Glutamatergic neuron (in vitro differentiated cells): ENCODE measurements at places on chromosomes 3 and 15. TPM values are rescaled to one million over a fixed set of nuclear protein-coding genes. Genes with fewer than 3 reads are reported as not detected.

DNA sequence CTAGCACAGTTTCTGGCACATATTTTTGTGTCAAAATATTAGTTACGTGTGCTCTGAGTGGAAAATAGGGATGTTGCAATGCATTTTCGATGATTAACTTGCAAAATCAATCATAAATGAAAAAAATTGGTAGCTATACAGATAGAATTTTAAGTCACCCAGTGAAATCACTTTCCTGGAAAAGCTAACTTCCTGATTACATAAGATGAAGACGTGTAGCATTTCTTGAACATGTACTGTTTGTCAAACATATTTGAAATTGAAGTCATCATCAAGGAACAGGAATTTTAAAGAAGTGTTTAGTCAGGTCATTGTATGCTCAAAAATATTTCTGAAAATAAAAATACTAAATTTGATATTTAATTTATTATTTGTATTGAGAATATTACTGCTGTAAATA is 977.7 kb downstream of the PLOD2 start:
- no peak for DNase-seq

DNA sequence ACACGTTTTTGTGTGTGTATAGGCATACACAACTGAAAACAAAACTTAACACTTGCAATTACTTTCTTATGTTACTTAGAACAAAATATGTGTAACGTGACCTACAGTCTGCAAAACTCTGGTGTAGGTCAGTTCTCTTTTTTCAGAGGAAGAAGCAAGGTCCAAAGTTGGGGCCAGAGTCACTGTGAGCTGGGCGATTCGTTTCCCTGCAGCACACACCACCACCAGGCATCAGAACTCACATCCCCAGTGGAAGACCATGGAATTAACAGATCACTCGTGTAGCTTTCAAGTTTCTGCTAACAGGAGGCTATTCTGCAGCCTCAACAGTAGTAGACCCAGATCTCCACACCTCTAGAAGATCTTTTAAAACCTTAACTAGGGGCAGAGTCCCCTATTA is 25.8 kb downstream of the ANP32A start:
- DNase-seq: no peak

- no peak for DNase-seq
Measured at GRCh38 chr3:13070391-13071070, 2.7 kb downstream of the IQSEC1 start.

Gene INSYN1
- 86.6 TPM for total RNA-seq

Gene INKA1
- 4.2 TPM for total RNA-seq

DNA sequence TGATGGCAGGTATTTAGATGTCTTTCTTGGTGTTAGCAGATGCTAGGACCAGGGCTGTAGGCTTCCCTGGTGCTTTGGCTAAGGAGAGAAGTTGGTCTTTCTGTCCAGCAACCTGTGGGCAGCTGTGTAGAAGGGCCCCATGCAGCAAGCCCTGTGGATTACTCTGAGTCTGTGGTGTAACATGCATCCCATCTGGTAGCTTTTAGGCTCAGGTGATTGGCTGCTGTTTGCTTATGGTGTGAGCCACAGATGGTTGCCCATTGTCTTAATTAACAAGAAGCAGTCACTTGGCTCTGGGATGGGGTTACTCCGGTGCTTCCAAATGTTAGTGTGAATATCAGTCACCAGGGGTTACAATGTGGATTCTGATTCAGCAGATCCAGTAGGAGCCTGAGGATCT is 368.6 kb upstream of the C2CD4B start:
- peak; percentile 47 for DNase-seq

DNA sequence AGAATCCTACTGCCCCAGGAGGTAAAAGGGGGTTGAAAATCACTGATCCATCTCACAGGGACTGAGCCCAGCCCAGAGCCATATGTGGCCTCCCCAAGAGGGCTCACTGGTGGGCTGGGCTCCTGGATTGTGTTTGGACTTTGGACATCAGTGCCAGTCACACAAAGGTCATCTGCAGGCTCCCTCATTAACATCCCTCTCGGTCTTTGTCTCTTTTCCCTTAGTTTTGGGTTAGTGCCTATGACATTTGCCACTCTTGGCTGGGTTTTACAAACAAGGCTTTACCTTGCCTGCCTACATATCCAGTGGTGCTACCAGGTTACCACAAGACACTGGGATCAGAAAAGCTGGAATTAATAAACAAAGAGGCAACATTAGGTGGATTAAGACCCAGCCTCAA is 27.9 kb downstream of the IFT122 start:
- DNase-seq: no peak

GRCh38 chr15:100094127-100094510 is 247.7 kb downstream of the ADAMTS17 start:
- DNase-seq: no peak

Gene TMEM40
- not detected for total RNA-seq

- DNase-seq: no peak
Measured at GRCh38 chr3:45518376-45519135, 76.0 kb upstream of the LIMD1 start.

Gene ZNF501
- total RNA-seq: 6.2 TPM

DNA sequence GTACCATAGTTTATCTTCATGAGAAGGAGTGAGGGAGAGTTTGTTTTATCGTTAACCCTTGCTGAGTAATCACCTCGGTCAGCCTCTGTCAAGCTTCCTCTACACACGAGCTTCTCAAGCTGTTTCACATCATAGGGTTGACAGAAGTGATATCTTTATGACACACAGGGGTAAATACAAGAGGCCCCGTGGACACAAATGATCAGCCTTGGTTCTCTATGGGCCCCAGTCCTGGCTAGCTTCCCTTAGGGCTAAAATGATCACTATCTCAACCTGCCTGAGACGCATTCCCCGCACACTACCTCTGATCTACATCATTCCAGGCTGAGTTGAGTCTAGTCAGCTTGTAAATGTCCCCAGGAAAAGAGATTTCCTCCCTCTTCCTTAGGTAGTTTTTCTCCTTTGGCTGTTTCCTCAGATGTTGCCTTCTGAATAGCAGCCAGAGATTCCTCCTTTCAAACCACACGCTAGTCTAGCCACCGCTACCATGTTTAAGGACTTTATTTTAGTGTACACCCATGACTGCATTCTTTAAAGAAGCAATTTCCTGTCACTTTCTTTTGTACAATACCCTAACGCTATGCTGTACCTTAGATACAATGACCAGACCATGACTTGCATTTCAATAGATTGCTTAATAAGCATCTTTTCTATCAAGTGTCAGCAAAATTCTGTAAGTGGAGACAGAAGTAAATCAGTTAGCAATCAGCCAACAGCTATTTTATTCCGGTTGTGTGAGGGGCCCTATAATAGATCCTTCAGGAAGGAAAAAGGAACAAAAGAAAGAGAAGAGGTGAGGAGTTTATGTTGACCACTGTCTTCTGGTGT is 35.1 kb upstream of the PPARG start:
- DNase-seq: no peak

- DNase-seq: no peak
Measured at GRCh38 chr3:51684971-51685751, 14.1 kb downstream of the TEX264 start.

- DNase-seq: no peak
Measured at GRCh38 chr3:156826896-156827882, 1.0 kb downstream of the LEKR1 start.

Gene MYO1E
- total RNA-seq: 7.9 TPM

DNA sequence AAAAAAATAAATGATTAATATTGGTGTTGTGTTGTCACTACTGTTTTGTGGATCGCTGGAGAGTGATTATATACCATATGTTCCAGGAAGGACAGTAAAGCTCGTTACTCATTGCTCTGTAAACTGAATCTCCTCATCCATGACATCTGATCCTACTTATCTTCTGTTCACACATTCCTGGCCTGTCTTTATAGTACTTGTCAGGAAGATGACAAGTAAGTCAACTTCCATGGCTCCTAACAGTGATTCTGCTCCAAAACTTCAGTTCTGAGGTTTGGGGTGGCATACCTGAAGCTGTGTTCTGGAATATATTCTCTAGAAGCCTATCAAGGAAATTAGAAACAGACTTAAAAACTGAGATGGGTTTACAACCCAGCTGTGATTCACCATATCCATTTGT is 288.9 kb downstream of the ZBBX start:
- no peak for DNase-seq

- no peak for DNase-seq
Measured at GRCh38 chr3:86837871-86838270, 153.1 kb downstream of the VGLL3 start.

- no peak for DNase-seq
Measured at GRCh38 chr15:67850994-67851571, 11.2 kb upstream of the RNU6-1 start.

GRCh38 chr3:19029837-19030521 is 118.3 kb upstream of the KCNH8 start:
- DNase-seq: no peak

GRCh38 chr3:58025406-58025805 is 17.2 kb downstream of the FLNB start:
- DNase-seq: no peak

DNA sequence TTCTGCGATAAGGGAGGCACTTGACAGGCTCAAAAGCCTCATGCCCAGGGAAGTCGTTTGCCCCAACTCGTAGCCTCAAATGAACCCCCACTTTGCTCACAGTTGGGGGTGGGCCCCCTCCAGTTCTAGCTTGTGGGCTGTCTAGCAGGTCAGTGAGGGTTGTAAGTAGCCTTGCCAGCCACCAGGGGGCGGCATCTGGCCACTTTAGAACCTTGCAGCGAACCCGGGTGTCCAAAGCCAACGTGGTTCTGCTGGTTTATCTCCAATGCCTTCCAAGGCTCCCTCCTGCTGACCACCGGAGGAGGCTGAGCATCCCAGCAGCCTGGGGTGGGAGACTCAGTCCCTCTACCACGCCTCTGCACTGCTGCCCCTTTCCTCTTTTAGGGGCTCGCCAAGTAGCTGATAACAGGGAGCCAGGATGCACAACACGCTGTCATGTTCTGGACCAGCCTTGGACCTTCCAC is 9.2 kb upstream of the RBSN start:
- DNase-seq: peak; percentile 81

DNA sequence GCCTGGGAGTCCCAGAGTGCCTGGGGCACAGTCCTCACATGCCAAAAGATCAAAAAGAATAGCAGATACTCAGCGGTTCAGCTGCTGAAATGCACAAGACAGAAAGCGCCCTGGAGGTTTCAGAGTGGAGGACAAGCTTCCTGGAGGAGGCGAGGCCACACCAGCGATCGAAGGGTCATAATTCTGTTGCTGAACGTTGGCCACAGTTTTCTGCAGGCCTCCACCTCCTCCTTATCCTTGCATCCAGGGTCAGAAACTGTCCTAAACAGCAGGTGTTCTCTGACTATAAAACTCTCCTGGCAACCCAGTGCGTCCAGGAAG is 220.3 kb upstream of the LINGO1 start:
- DNase-seq: no peak

DNA sequence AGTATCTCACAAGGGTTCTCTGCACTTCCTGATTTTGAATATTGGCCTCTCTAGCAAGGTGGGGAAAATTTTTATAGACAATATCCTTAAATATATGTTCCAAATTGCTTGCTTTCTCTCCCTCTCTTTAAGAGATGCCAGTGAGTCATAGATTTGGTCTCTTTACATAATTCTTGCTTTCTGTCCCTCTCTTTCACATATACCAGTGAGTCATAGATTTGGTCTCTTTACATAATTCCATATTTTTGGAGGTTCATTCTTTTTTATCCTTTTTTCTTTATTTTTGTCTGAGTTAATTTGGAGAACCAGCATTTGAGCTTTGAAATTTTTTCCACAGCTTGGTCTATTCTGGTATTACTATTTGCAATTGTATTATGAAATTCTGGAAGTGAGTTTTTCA is 77.7 kb upstream of the NUDT16 start:
- DNase-seq: no peak

GRCh38 chr3:156563900-156564682 is 9.2 kb upstream of the SSR3 start:
- no peak for DNase-seq

DNA sequence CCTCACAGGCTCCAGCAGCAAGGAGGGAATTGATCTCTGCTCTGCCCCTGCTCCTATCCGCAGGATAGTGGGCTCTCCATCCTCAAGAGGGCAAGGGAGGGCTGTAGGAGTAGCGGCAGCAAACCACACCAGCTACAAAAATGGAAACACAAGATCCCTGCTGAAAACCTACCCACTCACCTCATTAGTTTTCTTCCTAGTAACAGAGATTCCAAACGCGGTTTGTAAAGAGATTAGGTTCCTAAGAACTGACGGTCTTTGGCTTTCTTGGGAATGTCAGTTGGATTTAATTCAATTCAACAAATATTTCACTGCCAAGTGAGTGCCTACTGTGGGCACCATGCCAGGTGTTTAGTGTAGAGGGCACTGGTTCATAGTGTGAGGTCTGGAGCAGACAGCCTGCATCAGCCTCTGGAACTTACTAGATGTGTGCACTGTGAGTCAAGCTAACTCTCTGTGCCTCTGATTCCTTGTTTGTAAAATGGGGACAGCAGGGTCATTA is 84.7 kb downstream of the MRPL46 start:
- no peak for DNase-seq

GRCh38 chr15:74042603-74043424 is 39.5 kb downstream of the GOLGA6A start:
- no peak for DNase-seq

Gene GPR171
- total RNA-seq: not detected

DNA sequence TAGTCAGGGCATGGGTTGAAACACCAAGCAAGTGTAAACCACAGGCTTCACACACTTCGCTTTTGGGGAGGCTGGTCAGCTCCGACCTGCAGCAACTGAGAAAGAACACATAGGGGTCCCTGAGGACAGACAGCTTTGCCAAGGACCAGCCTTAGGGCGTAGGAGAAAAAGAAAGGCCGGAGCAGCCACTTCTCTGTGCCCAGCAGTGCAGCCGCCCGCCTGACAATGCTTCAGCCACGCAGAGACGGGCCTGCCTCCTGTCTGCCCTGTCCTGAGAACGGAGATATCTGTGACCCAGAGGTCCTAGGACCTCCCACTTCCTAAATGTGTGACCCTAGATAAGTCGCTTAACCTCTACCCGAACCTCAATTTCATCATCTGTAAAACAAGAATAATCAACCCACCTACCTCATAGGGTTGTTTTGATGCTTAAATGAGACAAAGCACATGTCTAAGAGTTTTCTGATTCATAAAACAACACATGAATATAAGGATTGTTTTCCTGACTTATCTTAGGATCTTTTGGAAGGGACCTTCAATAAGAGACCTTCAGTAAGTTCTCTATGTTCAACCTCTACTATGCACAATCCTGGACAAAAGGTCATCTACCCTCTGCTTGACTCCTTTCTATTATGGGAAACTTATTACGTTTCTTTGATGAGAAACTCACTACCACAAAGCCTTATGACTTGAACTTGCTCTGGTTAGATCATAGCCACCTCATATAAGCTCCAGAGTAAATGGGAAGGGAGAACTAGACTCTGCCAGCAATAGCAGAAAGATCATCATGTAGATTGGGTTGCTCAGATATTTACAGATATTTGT is 32.9 kb upstream of the RFTN1 start:
- DNase-seq: no peak

Gene LSM3
- 8.4 TPM for total RNA-seq

Gene MYRIP
- 1.8 TPM for total RNA-seq

GRCh38 chr3:65662095-65662494 is 376.6 kb downstream of the MAGI1 start:
- DNase-seq: no peak
